ENCODE measurements at places on chromosomes 2 and 18.

DNA sequence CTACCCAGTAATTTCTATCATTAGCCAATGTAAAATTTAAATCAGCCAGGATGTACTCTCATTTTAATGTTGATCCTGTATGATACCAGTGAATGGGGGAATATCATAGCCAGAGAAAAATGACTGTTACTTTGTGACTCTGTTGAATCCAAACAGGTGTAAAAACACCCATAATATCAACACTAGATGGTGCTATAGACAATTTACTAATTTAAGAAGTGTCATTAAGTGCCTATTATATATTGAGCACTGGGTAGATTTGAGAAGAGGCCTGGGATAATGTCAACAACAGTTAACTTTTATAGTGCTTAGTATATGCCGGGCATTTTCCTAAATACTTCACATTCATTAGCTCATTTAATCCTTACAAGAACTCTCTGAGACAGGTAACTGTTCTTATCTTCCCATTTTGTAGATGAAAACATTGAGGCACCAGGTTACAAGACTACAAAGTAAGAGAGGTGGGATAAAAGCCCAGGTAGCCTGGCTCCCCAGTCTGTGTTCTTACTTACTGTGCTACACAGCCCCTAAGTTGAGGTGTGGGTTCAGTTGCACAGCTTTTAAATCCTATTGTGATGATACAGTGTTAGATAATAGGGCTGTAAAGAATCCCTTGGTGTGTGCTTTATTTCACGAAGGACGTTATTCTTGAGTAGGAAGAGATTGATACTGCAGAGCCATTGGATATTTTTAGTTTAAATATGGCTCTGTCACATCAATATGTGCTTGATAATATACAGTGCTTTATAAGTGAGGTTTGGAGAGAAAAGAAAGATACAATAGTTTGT is 325.5 kb downstream of the AGPS start:
- DNase-seq, result no peak

GRCh38 chr2:11234309-11234708 is 79.0 kb downstream of the SLC66A3 start:
- DNase-seq, result no peak

DNA sequence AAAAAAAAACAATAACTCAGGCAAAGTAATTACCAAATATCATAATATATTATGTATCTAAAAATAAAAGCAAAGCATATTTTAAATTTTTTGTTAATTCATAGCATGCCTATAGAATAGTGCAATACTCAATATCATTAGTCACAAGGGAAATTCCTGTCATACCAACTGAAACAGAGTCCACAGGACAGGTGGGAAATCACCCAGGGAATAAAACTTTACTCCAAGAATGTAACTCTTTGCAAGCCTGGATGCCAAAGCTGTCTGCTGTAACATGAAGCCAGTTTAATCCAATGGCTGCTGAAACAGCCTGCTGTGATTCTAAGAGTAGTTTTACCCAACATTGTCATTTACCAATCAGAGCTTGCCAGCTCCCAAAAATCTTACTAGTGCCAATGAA is 40.0 kb upstream of the SULT1C3 start:
- DNase-seq, result peak; percentile 73

DNA sequence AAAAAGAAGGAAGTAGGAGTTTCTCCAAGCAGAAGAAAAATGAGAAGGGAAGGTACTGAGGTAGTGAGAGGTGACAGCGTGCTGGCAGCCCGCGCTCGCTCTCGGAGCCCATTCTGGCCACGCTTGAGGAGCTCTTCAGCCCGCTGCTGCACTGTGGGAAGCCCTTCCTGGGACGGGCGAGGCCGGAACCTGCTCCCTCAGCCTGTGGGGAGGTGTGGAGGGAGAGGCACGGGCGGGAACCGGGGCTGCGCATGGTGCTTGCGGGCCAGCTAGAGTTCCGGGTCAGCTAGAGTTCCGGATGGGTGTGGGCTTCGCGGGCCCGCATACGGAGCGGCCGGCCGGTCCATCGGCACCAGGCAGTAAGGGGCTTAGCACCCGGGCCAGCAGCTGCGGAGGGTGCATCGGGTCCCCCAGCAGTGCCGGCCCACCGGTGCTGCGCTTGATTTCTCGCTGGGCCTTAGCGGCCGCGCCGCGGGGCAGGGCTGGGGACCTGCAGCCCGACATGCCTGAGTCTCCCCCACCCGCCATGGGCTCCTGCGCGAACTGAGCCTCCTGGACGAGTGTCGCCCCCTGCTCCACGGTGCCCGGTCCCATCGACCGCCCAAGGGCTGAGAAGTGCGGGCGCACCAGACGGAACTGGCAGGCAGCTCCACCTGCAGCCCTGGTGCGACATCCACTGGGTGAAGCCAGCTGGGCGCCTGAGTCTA is 11.1 kb upstream of the CYS1 start:
- DNase-seq, result no peak

- no peak for DNase-seq
Measured at GRCh38 chr2:42810971-42811811, 18.8 kb upstream of the HAAO start.

DNA sequence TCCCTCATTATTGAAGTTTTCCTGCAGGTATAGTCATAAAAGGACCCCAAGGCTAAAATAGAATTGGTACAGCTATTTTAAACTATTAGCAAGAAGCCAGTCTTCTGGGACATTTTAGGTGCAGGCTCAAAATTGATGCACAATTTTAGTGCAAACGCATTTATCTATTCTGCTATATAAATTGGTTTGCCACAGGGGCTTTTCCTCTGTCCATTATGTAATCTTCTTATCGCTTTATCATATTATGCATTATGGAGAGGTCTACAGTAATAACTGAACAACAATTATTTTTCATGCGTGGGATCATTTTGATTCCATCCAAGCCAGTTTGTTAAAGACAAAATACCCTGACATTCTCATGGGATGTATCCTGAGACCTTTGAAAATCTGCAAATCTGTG is 54.6 kb downstream of the RBM43 start:
- no peak for DNase-seq

DNA sequence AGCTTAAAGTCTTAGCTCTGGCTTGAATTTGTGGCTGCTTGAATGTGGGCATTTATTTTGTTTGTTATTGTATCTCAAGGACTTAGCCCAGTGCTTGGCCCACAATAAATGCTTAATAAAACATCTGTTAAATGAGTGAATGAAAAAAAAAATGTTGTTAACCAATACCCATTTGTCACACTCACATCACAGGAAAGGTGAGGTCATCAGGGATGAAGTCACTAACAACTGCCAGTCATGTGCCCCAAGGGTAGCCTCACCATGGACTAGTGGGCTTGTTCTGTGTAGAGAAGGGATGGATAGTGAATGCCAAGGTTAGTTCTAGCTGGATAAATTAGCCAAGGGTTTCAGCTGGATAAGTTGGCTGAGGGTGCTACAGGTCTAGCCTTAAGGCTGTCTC is 3.0 kb downstream of the NRBP1 start:
- peak; percentile 37 for DNase-seq

DNA sequence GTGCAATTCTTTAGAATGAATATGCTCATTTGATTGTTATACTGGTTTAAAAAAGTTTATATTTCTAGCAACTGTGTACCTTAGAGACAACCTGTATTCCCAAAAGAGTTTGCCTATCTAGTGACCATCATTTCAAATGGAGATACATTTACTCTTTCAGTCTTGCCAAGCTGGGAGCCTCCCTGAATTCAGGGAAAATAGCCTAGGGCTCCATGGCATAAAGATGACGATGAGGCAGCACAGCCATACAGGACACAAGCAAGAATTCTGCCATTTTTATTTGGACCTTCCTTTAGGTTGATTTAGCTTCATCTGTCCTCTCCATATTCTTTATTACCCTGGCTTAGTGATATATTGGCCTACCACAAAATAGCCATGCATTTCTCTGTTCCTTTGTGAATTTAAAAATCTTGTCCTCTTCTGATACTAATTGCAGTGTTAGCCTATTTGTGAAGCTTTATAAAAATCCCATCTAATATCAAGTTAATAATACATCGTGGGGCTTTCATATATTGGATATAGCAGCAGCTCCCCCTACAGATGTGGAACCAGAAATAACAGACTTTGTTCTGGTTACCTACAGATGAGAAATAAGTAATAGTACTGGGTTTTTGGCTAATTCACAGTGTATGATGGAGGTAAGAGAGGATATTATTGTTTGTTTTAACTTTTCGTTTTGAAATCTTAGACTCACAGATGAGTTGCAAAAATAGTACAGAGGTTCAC is 1661.9 kb upstream of the PIK3C3 start:
- DNase-seq, result no peak

GRCh38 chr2:197889041-197889440 is 84.6 kb downstream of the PLCL1 start:
- peak; percentile 41 for DNase-seq

- no peak for DNase-seq
Measured at GRCh38 chr2:85213404-85213803, 80.2 kb downstream of the TCF7L1 start.

DNA sequence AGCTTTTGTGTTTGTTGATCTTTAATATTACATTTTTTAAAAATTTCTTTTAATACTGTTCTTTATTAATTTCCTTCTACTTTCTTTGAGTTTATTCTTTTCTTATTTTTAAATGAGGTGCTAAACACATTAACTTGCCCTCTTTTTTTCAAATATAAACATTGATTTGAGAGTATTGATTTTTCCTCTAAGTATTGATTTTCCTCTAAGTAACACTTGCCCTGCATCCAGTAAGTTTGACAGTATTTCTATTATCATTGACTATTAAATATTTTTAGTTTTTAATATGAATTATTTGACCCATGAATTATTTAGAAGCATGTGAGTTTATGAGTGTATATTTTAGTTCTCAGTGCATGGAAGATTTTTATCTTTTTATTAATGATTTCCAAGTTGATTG is 337.0 kb upstream of the RAB12 start:
- no peak for DNase-seq

DNA sequence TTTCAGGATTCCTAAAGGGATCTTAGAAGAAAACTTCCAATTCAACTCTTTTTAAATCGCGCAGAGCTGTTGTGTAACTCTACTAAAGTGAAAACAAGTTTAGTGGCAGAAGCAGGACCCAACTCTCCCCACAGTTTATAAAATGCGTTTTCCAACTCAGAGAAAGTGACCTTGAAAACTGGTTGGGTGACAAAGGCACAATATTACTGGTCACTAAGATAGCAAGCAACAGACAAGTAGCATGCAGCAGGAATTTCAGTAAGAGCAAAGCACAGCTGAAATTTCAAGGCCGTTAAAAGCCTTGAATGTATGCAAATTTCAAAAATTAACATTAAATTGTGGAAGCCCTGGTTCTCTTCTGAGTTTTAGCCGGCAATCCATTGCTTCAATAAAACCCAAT is 66.9 kb downstream of the STK39 start:
- no peak for DNase-seq

DNA sequence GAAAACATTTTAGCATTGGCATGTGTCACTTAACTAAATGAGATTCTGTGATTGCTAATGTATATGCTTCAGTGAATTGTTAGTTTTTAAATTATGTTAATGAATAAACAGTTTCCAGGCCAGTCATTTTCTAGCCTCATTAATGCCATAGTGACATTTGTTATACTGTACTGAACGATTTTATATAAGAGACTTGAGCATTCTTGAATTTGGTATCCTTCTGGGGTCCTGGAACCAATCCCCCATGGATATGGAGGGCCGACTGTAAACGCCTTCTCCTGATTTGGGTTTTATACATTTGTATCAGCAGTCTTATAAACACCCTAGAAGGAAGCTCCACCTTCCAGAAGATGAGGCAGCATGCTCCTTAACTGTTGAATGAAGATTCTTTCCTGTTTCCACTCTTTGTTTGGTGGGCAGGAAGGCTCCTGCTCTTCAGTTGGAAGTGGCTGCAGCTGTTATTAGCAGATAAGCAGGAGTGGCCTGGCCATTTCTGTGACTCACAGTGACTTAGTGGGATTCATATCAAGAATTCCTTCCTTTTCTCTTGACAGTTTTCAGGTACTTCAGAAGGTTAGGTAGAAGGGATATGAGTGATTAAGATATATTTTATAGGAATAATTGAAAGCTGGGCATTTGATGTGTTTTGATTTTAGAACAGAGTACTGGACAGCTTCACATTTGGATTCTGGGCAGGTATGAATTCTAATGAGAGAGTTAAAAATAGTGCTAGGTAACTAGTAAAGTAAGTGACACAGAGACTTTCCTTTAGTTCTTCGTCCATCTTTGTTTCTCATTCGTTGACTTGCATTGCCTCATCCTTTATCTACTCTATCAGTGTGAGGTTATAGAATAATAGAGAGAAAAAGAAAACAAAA is 124.9 kb downstream of the PLCL1 start:
- DNase-seq, result no peak
